ENCODE measurements at places on chromosomes 6 and 20.

DNA sequence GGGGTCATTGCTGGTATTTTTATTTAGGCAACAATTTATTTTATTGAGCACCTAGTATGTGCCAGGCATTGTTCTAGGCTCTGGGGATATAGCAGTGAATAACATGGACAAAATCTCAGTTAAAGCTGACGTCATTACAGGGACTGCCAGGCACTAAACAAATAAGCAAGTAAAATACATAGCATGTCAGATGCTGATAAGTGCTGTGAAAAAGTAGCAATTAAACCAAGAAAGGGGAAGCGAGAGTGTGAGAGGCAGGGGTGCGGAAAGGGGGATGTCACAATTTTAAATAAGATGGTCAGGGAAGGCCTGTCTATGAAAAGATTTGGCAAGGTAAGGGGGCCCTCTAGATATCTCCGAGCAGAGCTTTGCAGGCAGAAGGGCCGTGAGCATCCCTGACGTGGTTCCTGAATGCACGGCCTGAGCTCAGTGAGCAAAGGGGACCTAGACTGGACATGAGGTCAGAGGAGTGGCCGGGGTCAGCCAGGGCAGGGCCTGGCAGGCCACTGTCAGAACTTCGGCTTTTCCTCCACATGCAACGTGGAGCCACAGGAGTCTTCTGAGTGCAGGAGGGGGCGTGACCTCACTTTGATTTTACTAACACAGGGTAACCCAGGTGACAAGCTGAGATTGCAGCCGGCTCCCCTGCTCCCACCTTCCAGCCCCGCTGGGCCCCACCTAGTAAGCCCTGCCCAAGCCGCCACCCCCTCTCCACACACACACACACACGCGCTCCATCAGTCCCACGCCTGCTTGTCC is 24.2 kb upstream of the SIRPA start:
- DNase-seq, result peak; percentile 66

DNA sequence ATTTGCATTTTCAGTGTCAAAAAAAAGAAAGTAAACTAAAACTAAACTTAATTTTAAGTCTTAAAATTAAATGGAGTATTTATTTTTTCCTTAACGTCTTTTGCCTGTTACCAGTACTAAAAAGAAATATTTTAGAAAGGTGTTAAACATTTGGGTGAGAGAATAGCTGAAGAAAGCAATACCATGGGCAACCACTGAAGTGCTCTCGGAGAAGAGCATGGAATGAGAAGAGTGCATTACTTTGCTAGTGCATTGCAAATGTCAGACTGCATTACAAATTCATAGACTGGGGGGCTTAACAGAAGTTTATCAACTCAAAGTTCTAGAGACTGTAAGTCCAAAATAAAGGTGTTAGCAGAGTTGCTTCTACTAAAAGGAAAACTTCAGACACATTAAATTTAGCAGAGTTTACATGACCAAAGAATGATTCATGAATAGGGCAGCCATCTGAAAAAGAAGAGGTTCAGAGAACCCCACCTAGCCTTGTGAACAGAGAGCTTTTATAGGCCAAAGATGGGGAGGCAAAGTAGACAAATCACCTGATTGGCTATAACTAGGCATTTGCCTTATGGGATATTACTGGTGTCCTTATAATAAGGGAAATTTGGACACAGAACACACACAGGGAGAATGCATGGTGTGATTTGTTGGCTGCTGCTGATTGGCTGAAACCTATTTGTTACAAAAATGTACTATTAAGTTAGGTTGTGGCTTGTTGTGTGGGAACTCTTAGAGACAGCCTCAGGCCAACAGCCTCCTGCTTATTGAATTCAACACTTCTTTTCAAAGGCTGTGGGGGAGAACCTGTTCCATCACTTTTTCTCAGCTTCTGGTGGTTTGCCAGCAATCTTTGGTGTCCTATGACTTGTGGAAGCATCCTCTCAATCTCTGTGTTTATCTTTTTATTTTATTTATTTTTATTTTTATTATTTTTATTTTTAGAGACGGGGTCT is 106.7 kb upstream of the RREB1 start:
- DNase-seq, result no peak

GRCh38 chr6:141443668-141444289 is 688.9 kb upstream of the GJE1 start:
- DNase-seq, result no peak

DNA sequence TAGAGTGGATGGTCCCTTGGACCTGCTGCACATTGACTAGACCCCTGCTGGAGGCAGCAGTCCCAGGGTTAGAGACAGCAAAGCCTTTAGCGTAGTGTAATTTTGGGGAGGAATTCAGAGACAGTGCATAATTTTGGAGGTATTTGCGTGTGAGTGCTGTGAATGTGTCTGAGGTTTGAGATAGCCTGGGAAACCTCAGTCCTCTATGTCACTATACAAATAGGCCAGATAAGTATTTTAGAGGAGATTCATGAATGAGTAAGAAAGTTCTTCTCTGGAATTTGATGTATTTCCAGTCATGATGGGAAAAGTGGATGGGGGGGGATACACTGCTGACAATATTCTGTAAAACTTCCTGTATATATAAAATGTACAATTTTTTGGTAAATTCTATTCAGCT is 25.8 kb upstream of the MTRF1L start:
- DNase-seq, result no peak

- DNase-seq, result no peak
Observed at GRCh38 chr20:61982951-61983315, 82.7 kb downstream of the TAF4 start.

- no peak for DNase-seq
Observed at GRCh38 chr6:19697744-19698290, 139.4 kb upstream of the ID4 start.

- DNase-seq, result no peak
Observed at GRCh38 chr6:152462716-152463115, 174.4 kb downstream of the SYNE1 start.

DNA sequence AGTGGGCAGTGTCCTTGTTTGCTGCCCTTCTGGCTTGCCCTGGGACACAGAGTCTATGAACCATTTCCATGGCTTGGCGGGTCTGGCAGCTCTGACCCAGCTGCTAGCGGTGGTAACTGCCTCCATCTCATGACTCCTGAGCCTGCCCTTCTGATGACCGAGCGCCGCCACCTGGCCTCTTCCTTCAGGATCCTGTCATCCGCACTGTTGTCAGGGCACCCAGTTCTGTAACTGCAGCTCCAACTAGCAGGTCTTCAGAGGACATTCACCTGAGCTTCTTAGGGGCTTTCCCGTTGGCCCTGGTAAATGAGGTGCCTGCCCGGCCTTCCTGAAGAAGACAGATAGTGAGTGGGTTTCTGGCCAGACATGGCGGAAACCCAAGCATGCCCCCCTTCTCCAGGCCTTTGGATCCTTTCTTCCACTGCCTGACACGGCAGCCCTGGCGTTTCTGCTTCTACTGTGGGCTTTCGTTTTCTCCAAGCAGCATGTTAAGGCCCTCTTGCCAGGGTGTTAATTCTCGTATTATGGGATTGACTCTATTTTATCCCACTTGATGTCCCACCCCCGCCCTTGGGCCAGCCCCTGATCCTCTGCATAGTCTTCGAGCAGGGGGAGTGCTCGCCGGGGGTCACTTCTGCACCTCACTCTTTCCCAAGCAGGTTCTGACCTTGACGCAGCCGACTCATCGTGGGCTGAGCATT is 24.7 kb downstream of the PACSIN1 start:
- no peak for DNase-seq

GRCh38 chr6:43248101-43248500 is 4.8 kb downstream of the TTBK1 start:
- no peak for DNase-seq

DNA sequence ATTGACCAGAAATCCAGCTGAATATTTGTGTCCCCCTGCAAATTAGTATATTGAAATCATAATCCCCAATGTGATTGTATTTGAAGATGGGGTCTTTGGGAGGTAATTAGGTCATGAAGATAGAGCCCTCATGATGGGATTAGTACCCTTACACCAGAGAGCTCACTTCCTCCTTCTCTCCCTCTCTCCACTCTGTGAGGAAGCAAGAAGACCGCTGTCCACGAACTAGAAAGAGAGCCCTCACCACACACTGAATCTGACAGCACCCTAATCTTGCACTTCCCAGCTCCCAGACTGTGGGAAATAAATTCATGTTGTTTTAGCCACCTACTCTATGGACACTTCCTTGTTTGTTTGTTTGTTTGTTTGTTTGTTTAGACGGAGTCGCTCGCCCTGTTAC is 11.9 kb upstream of the PLAGL1 start:
- no peak for DNase-seq

DNA sequence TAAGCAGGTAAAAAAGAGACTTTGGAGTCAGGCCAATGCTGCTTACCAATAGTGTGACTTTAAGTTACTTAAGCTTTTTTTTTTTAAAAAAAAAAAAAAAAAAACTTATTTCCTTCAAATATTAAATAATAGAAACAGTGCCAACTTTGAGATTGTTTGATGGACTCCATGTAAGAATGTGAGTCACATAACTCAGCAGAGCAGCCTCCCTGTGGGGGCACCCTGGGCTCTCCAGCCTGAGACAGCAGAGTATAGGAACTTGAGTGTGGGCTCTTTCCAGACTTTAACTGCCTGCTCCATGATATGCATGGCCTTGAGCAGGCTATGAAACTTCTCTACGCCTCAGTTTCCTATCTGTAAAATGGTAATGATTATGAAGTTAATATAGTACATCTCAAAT is 113.3 kb upstream of the SAMD5 start:
- DNase-seq, result no peak

DNA sequence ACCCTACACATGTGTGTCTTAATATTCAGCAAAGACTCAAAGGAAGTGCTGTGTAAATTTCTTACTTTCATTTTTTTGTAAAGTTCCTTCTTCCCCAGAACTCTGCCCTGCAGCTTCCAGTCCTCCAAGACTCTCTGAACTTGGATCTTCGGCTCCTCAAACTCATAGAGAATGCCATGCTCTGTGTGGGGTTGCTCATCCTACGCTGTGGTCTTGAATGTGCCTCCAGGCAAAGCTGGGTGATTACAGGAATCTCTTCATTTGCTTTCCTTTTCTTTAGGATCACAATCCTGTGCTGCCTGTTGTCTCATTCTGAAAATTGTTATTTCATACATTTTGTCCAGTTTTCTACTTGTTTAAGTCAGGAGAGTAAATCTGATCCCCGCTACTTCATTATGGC is 14.5 kb upstream of the CDC5L start:
- no peak for DNase-seq

GRCh38 chr6:21375151-21376116 is 218.1 kb upstream of the SOX4 start:
- DNase-seq, result no peak

DNA sequence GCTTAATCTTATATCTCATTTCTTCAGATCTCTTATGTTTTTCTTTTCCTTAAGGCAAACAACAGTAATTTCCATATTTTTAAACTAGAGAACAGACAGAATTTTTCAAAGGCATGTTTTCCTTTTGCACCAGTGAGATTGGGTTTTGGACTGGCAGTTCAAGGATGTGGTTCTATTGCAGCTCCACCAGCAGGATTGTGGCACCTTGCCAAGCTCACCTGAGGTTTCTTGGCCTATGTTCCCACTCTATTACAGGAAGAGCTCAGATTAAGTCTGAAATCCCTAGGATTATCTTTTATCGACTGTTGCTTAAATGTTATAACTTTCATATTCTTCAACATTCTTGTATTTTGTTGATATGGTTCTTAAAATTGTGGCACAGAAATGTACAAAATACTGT is 218.9 kb downstream of the PLCB4 start:
- no peak for DNase-seq

DNA sequence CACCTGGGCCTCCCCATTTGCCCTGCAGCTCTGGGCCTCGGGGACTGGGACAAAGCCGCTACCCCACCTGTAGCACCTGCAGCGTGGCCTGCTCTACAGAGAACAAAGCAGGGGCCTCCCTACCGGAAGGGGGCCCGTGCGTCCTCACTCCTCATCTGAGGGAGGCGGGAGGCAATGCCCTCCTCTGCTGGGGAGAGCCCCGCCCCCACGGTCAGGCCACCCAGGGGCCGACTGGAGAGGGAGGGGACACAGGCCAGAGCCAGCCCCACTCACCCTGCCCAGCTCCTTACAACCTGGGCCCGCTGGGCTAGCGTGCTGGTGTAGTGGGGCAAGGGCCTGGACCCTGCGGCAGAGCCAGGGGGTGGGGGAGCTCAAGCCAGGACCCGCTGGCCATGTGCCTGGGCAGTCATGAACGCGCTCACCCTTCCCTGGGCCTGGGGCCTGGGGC is 8.0 kb downstream of the LAMA5 start:
- no peak for DNase-seq

DNA sequence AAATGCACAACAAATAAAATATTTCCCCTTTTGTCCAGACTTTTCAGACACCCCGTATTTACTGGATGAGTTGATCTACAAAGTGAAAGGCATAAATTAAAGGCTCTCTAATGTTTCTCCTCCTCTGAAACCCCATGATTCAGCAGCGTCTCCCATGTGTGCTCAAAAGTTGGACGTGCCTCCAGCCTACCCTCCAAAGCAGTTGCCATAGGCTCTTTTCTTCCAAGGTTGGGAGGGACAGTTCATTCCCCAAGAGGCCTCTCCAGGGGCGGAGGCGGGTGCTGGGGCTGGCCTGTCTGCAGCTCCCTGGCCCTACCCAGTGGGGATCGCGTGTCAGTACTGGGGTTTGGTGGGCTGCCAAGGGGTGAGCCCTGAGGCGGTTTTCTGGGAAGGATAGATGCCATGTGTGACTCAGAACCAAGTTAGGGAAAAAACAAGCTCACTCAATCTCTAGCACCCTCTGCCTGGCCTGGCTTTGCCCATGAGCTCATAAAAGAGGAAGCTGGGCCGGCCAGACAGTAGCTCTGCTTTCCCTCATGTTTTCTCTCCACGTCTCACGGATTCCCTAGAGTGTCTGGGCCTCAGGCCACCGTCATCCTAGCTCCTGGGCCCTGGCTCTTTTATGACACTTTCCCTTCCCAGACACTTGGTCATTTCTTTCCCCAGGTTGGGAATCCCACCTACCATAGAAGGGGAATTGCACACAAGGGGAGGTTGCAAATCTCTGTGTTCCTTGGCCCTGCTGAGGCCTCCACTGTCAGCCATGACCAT is 8.0 kb upstream of the IER3 start:
- no peak for DNase-seq

DNA sequence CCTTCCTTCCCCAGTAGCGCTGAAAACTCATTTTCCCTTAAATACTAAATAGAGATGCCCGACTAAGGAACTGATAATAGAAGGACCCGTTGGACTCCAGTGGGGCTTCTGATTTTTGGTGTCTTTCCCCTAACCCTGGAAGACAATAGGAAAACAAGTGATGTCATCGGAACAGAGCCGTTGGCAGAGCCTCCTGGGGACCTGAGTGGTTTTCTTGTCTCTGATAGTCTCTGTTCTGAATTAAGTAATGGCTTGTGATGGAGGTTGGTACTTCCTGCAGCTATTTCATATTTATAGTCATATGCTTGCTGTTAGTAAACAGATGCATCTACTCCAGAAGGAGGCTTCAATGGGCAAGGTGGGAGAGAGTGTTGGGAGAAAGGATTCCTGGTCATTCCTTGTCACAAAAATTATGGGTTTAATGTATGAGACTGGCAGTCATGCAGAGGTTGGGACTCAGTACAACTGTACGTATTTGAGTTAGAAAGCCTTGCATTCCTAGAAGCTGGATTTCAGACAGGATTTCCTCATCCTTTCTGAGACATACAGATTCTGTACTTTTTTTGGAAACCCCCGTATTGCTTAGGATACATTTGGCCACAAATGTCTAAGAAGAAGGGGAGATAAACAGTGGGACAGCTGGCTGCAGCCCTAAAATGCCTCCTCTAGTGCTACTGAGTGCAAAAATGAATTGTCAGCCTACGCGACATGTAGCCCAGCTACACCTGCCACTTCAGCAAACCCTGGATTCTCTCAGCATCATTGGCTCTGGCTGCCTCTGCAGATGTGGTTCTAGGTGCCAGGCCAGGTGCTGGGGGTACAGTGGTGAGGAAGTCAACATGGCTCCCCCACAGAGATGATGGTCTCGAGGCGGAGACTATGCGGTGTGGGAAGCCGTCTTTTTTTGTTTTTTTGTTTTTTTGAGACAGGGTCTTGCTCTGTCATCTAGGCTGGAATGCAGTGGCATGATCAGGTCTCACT is 38.1 kb downstream of the CDS2 start:
- no peak for DNase-seq
